Suppressor macrophage treated with lipopolysaccharide for 4 hours (primary cell): ENCODE measurements at places on chromosomes 3 and 15.
A peak's percentile ranks its signal among the peaks of the same experiment; 100 is the strongest.

DNA sequence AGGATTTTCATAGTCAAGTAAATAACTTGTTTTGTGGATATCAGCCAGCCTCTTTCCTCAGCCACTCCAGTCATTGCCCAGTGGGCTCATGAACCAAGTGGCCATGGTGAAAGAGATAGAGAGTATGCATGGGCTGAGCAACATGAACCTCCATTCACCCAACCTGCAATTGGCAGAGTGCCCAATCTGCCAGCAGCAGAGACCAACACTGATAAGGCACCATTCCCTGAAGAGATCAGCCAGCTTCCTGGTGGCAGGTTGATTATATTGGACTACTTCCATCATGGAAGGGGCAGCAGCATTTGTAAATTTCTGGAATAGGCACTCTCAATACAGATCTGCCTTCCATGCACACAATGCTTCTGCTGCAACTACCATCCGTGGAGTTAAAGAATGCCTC lies 10.3 kb upstream of the MCF2L2 start:
- DNase-seq: no peak

GRCh38 chr3:177830411-177830849 lies 633.1 kb upstream of the TBL1XR1 start:
- DNase-seq: peak; percentile 28

DNA sequence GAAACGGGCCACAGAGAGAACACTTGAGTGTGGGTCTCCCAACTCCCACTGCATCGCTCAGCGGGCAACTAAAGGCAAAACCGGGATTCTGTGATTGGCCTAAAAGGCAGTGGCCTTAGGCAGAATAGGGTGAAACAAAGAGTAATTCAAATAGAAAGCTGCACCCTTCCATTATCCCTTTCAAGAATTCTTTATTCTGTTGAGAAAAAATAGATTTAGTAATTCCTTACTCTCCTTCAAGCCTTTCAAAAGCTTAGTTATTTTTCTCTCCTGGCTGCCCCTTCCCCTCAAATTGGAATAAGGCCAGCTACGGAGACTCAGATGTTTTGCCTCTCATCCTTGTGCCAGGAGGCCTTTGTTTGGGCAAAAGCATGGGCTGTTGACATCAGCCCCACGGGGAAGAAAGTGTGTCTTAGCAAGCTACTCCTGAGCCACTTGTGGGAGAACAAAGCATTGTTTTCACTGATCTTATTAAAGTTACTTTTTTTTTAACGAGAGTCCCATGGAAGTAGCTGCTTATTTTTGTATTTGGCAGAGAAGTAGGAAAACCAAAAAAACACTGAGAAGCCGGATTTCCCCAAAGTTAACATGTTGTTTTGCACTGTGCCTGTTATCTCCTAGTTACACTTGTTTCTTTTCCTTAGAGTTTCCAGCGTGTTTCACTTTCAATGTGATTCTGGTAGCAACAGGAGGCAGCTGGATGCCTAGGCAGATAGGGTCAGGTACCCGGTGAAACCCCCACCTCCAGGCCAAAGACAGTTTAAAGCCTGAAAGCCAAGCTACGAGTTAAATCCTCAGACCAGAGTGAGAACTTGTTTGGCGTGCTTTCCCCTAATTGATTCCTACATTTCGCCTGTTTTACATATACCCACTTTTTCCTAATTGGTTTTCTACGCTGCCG lies 2.2 kb downstream of the ST6GAL1 start:
- DNase-seq: peak; percentile 42

DNA sequence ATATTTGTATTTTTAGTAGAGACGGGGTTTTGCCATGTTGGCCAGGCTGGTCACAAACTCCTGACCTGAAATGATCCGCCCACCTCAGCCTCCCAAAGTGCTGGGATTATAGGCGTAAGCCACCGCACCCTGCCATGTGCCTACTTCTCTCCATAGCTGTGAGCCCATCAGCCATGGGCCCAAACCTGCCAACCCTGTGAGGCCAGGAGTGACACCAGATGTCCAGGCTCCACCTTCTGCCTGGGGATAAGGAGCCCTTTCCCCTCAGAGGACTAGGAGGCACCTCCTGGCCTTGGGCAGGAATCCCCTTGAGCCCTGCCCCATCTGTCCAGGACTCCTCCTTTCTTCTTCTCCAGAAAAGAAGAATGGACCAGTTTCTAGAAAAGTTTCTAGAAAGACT lies 14.2 kb upstream of the RFT1 start:
- DNase-seq: no peak

DNA sequence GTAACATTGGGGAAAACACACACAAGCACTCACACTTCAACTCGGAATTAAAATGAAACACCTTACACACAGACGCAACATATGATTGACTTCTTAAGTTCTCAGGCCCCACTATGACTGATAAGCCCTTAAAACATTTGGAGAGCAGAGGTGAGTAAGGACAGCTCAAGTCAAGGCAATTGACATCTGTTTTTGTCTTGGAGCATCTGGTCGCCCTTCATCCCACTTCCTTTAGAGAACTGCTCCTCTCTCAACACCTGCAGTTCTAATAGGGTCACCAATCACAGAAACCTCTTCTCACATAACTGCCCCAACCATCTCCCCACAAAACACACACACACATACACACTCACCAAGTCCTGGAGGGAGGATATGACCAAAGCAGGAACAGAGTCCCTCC lies 43.4 kb downstream of the ERC2 start:
- DNase-seq: no peak

DNA sequence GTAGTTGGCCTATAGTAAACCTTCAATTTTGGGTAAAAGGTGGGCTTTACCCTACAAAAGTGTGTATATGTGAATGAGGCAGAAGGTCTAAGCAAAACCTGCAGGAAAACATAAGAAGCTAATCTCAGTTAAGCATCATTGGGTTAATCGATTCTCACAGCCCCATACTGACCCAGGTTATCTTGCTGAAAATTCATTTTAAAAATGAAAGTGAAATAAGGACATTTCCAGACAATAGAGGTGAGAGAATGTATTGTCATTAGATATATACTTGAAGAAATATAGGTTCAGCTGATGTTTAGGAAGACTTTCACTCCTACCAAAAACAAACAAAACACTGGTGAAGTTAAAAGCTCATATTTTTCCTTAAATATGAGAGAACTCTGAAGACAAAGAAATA lies 85.6 kb downstream of the MCF2L2 start:
- no peak for DNase-seq

GRCh38 chr3:189331002-189331418 lies 159.2 kb downstream of the TPRG1 start:
- DNase-seq: no peak

DNA sequence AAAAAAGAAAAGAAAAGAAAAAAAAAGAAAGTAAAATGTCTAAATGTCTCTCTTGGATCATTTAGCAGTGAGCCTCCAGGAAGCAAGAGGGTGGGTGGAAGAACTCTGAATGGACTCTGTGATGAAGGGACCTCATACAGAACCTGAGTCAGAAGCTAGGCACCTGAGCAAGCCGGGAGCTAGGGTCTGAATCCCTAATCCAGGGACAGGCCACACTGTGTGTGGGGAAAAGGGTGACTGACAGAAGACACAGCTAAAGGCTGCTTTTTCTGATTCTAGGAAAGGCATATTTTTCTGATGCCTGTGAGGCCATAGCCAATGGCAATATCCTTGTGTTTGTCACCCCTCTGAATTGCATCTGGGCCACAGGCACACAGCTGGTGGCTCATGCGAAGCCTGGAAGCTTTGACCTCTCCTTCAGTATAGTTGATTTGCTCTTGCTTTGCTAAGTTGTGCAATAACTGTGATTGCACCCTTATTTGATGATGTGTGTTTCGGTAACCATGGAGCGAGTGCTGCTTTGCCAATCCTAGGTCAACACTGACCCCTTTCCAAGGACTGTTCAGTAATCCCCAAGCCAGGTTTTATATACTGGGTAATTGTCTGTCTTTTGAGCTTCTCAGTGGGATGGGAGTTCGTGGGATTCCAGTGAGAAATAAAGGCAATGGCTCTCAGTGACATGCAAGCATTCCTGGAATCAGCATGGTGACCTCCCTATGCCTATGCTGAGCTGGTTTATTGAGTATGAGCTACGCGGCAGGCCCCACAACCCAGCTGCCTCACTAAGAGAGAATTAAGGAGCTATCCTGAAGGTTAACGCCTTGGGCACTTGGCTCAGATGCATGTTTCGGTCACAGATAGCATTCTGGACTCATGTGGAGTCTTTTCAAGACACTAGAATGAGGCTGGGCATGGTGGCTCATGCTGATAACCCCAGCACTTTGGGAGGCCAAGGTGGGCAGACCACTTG lies 49.0 kb upstream of the OSBPL11 start:
- DNase-seq: peak; percentile 83
